ENCODE measurements at places on chromosomes 6 and 20.

- DNase-seq, result no peak
These were observed 6.6 kb downstream of the TUBB start for GRCh38 chr6:30726506-30727413.

GRCh38 chr20:34995192-34995591 is 39.5 kb downstream of the MYH7B start:
- no peak for DNase-seq

DNA sequence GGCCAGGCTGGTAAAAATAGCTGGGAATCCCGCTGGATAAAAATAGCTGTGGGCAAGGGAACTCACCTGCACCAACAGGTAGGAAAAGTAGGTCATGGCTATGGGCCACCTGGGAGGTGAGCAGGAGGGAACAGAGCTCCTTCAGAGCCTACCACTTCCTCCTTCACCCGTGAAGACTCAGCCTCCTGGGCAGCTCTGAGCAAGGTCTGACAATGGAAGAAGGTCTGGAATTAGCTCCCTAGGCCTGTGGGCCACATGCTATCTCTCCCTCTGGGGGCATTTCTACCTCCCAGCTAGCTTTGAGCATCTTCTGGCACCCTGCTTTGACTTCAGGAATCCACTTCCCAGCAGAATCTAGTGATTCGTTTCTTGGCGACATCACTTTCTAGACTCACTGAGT is 153.9 kb downstream of the MRPL14 start:
- DNase-seq, result peak; percentile 50

DNA sequence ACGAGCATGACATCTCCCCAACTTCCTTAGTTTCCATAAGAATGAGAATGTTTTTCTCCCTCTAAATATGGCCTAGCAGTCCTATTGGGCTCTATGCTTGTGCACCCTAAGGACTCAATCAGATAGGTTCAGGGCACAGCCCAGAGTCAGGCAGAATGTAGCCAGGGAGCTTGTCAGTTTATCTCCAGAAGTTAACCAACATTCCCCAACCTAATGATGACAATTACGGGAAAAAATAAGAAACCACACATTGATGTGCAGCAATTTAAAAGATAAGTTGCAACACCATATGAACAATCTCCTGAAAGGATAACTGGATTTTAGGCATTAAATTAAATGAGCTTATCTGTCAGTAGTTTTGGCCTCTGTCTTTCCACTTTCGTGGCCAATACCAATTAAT is 71.1 kb downstream of the HDDC2 start:
- no peak for DNase-seq

GRCh38 chr6:147311218-147311617 is 107.0 kb downstream of the STXBP5 start:
- no peak for DNase-seq

- no peak for DNase-seq
These were observed 80.5 kb downstream of the SMPDL3A start for GRCh38 chr6:122869437-122870024.

GRCh38 chr6:81556551-81556950 is 195.9 kb downstream of the TENT5A start:
- no peak for DNase-seq
